ENCODE measurements at places on chromosomes 1 and 21.

GRCh38 chr1:161439280-161440232 is 65.7 kb upstream of the FCGR2A start:
- peak; percentile 35 for DNase-seq

- DNase-seq: no peak
Measured at GRCh38 chr1:20137055-20137454, 2.1 kb upstream of the PLA2G2F start.

- no peak for DNase-seq
Measured at GRCh38 chr1:198258491-198258890, 101.7 kb downstream of the NEK7 start.

DNA sequence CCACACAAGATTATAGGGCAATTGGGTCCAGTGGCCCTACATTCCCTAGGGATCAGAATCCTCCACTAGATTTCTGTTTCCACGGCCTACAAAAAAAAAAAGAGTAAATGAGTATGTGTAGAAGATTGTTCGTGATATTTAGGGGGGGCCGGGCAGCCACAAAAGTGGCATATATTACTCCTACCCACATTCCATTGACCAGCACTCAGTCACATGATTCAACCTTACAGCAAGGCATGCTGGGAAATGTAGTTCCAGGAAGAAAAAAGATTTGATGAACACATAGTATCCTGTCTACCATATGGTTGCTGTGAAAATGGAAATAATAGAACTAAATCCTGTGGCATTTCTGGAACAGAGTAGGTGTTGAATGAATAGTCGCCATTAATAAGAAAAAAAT is 43.4 kb upstream of the GJB5 start:
- DNase-seq: no peak

- DNase-seq: no peak
Measured at GRCh38 chr1:29280409-29281131, 44.2 kb downstream of the PTPRU start.

DNA sequence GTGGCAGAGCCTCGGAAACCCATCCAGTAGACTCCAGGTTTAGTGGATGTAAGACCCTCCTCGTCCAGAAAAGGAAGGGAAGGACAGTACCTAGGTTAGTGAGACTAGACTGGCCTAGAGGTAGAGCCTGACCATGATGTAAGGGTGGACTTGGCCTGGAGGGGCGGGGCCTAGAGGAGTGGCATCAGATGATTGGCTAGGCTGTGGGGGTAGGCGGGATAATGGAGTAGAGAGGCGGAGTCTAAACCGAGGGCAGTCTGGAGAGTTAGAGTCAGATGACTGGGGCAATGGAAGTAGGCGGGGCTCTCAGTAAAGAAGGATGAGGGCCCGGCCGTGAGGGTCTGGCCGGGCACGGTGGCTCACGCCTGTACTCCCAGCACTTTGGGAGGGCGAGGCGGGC is 70.1 kb downstream of the EPHB2 start:
- no peak for DNase-seq

- no peak for DNase-seq
Measured at GRCh38 chr21:42317826-42318746, 2.9 kb upstream of the TFF3 start.

DNA sequence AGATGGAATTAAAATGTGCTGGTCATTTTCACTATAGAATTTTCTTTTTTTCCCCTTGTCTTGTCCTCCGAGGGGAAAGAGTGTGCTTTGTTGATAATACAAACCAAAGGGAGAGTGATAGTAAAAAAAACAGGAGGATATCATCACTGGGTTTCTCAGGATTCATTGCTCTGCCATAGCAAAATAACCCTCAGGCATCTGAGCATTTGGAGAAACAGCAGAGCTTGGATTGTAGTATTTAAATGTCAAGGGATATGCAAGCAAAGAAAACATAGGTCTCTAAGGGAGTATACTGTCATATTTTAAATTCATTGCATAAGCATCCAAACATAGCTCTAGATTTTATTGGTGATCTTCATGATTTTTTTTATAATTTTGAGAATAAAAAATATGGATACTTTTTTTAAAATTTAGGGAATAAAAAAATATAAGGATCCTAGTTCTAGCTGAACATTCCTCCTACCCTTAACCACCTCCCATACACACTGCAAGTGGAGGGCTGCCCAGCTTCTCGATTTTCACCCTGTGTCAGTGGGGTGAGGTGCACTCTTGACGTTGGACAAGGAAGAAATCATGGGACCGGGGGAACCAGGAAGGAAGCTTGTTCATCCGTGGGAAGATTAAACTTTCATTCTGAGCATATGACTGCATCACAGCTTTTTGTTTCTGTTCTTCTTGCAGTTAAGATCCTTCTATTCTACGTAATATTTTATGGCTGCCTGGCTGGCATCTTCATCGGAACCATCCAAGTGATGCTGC is 4.4 kb downstream of the ATP1B1 start:
- DNase-seq: no peak

DNA sequence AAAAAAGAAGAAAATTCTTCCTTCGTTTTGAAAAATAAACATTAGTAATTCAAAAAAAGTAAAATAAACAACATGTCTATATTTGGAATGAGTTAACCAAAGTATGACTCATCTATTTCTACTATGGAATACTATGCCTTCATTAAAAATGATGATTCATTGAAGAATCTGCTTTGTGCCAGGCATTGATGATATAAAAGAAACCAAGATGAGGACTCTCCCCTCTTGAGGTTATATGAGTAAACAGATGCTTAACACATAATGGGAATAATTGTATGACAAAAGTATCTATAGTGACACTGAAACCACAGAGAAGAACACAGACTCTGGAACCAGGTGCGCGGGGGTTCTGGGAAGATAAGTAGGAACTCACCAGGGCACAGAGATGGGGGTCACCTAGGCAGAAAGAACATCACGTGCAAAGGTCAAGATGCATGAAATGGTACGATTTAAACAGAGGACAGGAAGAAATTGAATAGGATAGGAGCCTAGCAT is 18.8 kb downstream of the ELF3 start:
- DNase-seq: no peak

GRCh38 chr1:90400131-90400530 is 317.0 kb downstream of the BARHL2 start:
- DNase-seq: no peak

DNA sequence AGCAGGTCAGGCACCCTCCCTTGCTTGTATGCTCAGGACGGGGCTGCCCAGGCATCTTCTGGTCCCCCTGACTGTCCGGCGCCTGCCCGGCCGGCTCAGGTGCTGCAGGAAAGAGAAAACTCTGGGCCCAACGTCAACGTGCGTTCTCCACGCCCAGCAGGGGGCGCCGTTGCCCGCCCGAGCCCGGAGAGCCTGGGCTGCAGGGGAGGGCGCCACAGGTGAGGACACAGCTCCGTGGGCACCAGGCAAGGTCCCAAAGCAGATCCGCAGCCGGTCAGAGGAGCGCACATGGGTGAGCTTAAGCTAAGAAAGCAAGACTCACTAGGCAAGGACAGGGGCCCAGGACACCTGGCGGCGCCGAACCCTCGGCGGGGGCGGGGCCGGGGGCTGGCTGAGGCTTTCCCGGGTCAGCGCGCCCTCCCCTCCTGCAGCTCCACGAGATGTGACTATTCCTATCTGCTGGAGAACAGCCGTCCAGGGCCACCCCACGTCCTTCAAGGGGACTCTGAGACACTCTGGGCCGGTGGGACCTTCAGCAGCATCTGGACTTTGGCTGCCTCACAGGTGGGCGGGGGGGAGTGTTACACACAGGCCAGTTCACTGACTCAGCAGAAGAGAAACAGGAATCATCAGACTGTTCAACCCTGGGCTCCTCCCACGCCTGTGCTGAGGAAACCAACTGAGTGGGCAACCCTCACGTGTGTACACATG is 29.3 kb downstream of the KRTAP10-1 start:
- DNase-seq: peak; percentile 67
